Spleen (tissue), 13 donors: ENCODE measurements at places on chromosomes 2 and 18.

- DNase-seq, result no peak
These were observed 146.5 kb upstream of the CHST9 start for GRCh38 chr18:27331606-27332005.

DNA sequence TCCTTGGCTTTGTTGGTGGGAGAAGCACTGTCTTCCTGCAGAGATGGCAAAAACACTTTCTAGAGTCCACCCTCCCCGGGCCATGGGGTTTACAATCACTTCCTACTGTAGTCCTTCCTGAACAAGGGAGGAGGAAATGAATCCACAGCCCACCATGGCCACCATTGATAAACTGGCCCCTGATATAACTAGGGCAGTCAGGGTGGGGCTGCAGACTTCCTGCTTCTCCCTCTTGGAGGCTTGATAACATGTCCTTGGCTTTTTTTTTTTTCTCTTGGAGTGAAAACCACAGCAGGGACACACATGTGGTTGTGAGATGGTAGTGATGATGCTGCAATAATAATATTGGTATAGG is 437.8 kb downstream of the ZNF521 start:
- no peak for DNase-seq

- DNase-seq, result no peak
These were observed 16.6 kb downstream of the SNORC start for GRCh38 chr2:232886632-232887031.

- no peak for DNase-seq
These were observed 70.7 kb downstream of the PMS1 start for GRCh38 chr2:189854940-189855339.

DNA sequence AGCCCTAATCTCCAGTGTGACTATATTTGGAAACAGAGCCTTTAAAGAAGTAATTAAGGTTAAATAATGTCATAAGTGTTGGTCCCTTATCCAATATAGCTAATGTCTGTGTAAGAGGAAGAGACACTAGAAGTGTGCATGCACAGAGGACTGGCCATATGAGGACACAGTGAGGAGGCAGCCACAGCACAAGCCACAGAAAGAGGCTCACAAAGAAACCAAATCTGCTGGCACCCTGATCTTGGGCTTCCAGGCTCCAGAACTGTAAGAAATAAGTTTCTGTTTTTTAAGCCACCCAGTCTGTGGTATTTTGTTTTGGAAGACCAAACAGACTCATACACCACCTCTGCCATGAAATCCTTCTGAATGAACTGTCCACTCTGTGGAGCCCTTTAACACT is 186.4 kb upstream of the SLC39A10 start:
- DNase-seq, result no peak

DNA sequence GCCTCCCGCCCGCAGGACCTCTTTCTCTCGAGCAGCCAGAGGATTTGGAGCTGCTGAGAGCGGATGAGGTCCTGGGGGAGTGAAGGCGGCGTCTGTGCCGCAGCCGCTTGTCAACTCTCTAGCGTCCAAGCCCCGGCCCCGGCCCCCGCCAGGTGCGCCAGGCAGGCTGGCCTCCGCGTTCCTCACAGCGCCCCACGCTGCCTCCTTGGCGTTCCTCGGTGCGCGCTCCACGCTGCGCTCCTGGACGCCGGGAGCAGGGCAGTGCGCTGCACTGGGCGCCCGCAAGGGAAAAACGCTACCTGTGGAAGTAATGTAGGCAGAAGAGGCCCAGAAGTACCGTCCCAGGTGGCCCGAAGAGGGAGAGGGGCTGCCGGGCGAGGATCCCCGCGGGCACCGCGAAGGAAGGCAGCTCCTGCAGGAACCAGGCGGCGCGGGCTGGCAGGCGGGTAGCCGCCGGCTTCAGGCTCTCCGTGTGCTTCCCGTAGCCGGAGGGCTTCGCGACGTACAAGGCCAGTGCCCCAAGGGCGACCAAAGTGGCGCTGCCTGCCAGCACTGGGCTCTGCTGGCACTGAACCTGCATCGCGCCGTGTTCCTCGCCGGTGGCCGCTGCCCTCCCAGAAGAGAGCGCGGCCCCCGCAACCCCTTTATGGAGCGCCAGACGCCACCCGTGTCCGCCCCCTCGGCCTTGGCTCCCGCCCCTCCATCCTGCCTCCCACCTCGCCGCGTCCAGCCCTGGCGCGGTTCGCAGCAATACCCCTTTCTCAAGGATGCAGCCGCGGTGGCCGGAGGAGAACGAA is at the start of gene SRD5A2:
Gene SRD5A2 (minus strand): TSS at position 618 of the 797 bp plus-strand sequence. CDS start 38 bp downstream, at position 580.
- DNase-seq, result no peak

DNA sequence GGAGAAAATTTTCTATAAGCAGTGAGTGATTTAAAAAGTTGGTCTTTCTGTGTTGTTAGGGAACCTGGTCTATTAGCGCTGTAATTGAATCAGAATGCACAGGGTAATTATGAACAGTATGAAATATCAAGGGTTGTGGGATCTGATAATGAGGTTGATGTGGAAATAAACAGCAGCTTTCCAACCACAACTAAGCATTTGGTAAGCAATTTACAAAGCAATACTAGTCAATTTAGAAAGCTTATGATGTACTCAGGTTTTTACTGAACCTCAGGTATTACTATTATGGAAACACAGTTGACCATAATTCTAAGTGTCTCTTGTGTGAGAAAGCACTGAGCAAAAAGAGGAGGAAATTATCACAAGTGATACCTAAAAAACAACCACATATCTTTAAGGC is 11.0 kb upstream of the SMCHD1 start:
- no peak for DNase-seq

- DNase-seq, result no peak
These were observed 42.0 kb upstream of the ASXL2 start for GRCh38 chr2:25920336-25920735.

DNA sequence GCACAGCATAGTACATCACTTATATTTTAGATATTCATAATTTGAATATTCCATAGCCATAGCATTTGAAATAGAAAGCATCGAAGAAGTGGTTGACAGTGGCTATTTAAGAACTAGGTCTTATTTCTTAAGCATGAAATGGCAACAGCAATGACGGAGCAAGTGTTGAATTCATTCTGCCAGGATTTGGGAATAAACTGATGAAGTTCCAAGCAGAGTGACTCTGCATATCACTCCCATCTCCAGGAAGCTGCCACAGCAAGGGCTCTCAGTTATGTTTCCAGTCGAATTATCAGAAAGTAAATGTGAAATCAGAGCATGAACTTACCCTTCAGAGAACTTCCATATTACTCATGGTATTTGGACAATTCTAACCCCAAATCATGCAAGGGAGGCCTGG is 208.1 kb downstream of the IKZF2 start:
- DNase-seq, result no peak

DNA sequence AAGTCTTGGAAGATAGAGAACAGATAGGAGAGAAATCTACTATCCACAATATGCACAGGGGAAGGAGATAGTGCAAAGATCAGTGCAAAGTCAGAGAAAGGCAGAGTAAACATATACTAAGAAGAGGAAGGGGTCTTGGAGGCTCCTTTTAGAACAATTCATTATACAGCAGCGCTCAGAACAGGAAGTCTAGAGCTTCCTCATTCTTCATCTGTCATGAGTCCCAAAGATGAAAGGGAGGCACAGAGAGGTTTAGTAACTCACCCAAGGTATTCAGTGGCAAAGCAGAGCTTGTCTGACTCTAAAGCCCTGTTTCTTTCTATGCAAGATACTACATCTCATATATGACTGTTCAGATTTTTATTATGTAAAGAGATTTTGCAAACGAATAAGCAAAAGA is 1.4 kb downstream of the SP110 start:
- no peak for DNase-seq

GRCh38 chr2:216004697-216005283 is 8.6 kb downstream of the MREG start:
- DNase-seq, result no peak

DNA sequence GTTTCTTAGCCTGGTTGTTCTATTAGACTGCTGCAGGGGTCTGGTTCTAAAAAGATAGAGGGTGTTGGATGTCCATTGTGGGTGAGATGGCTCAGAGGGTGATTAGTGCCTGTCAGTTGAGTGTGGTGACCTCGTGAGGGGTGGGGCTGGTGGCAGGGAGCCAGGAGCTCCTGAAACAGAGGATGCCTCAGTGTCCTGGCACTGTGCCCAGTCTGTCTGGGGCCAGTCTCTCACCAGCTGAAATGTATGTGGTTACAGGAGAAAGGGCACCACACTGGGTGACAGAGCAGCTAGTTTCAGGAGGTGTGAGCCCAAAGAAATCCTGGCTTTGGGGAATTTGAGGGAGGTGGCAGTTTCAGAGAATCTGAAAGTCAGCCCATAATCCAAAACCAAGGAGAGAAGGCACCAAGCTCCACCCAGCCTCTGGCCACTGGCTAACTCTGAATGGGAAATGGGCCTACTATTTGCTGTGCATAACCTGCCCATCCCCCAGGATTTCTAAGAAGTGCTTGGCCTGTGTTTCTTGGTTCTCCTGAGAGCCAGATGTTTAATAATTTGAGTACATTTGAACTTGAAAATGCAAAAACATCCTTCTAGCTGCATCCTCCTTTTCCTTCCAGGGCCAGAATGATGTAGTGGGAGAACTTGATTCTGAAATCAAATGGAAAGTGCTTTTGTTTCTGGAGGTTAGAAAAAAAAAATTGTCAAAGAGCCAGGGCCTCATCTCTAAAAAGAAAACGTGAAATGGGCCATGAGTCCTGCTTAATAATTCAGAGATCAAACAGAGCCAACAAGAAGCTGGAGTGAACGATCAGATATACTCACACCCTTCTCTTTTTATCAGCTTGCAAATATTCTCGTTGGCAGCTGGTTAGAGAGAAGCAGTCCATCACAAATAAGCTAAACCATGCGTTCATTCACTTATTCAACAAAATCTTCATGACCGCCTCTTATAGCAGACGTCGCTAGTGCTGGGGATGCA is 92.3 kb downstream of the B3GNT2 start:
- no peak for DNase-seq

- no peak for DNase-seq
These were observed 43.8 kb upstream of the ITPRID2 start for GRCh38 chr2:181847702-181848101.

DNA sequence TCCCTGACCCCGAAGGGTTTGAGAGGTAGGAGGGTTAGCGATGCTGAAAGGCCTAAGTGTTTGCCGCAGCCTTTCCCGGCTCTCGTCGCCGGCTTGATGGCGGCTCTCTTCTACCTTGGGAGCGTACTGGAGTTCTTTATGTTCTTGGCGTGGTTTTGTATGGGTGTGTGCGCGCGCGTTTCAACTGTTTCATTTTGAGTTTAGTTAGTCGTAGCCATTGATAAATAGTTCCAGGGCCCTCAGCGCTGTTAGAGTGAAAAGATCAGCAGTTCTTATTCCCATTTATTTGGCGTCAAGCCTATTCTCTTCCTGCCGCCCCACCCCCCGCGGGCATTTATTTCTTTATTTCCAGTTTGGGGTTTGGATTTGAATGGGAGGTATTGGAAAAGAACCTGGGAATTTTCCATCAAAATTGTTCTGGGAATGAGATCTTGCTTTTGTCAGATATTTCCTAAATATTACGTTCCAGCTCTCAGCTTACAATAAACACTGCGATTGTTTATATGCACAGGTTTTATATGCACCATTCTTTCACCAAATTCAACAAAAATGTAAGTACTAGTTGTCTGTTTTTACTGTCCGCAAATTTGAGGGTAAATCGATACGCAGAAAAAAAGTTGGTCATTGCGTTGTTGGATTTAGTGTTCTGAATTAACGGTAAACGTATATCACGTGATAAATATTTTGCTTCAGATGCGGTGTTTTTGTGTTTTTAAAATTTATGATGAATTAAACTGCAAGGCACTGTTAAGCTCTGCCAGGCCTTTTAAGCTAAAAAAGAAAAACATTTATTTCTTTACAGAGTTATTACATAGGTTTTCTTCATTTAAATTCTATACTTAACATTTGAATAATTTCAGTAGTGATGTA is 954 bp downstream of the CCNT2 start:
- no peak for DNase-seq

GRCh38 chr2:65530547-65531320 is 98.3 kb upstream of the SPRED2 start:
- no peak for DNase-seq

GRCh38 chr2:88481691-88482336 is 29.3 kb upstream of the FOXI3 start:
- no peak for DNase-seq
